Fibroblast of skin of scalp (primary cell): ENCODE measurements at places on chromosomes 2 and 18.

- no peak for DNase-seq
Measured at GRCh38 chr2:179884193-179884592, 22.8 kb upstream of the ZNF385B start.

DNA sequence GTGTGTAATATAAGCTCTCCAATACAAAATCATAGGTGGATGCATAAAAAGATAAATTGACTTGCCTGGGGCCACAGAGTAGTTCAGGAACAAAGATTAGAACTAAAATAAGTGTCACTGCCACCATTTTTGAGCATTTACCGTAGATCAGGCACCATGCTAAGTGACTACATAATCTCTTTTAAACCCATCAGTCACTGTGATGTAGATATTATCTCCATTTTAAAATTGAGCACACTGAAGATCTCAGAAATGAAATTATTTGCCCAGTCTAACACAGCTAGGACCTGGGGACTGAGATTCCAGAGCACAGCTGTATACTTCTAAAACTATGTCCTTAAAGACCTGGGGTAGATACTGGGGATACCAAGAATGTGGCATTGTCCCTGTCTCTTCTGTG, 737.3 kb downstream of the CNTNAP5 start:
- DNase-seq: no peak

- DNase-seq: no peak
Measured at GRCh38 chr18:75677696-75678455, 250.4 kb upstream of the SMIM21 start.

DNA sequence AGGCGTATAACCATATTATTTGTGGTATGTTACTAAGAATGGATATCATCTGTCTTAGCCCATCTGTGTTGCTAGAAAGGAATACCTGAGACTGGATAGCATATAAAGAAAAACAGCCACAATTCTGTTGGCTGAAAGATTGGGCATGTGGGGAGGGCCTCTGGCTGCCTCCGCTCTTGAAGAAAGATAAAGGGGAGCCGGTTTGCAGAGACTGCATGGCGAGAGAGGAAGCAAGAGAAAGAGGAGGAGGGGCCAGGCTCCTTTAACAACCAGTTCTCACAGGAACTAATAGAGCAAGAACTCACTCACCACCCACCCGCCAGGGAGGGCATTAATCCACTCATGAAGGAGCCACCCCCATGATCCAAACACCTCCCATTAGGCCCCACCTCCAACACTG, 29.2 kb upstream of the UXS1 start:
- no peak for DNase-seq

- DNase-seq: no peak
Measured at GRCh38 chr18:24993628-24994027, 358.3 kb downstream of the ZNF521 start.

GRCh38 chr2:207762146-207762545, 7.6 kb downstream of the FZD5 start:
- DNase-seq: no peak

- DNase-seq: no peak
Measured at GRCh38 chr2:65813631-65814173, 381.3 kb upstream of the SPRED2 start.

- DNase-seq: no peak
Measured at GRCh38 chr2:190080527-190081049, 18.1 kb upstream of the MSTN start.

DNA sequence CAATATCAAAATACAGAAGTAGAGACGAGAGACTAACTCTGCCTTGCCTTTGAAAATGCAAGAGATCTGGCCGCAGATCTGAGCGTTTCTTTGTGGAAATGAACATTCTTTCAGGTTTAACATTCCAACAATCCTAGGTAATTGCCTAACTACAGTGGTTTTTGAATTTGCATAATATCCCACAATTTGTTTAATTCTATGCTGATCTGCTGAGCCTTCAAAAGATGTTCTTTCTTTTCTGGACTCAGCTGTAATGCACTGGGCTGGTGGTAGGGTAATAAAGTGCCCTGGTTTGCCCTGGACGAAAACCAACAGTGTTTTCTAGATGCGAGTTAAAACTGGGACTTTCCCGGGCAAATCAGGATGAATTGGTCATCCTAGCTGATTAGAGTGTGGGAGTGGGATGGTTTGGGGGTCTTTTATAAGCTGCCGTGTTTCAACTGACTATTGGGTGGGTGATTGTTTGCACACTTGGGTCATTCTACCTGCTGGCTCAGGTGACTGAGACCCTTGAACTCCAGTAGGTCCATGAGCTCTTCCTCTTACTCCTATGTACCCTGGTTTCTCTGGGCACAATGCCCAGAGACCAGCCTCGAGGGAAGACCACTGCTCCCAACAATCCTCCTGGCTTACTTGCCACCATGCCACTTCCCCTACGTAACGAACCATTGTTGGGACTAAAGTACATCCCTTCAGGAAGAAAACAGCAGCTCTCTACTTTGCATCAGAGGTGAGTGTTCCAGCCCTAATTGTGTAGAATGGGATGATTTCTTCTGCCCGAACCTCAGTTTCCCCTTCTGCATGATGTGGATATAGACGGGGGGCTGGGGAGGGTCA, 3.4 kb upstream of the PAX8 start:
- DNase-seq: peak; percentile 46

DNA sequence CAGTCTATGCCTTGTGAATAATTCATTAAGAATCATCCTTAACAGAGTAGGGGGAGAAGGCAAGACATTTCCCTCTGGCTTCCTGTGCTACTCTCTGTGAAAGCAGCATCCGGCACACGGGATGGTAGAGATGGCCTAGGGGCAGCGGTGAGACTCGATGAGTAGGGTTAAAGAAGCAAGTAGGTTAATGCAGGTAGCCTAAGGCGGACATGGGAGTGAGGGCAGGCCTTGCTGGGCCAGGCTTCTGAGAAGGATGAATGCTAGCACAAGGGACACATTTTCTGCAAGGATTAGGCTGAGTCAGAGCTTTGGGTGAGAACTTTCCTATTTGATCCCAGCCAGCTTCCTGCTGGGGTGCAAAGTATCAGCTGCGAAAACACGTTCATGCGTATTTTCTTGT, 80.8 kb downstream of the NXPH2 start:
- DNase-seq: no peak

DNA sequence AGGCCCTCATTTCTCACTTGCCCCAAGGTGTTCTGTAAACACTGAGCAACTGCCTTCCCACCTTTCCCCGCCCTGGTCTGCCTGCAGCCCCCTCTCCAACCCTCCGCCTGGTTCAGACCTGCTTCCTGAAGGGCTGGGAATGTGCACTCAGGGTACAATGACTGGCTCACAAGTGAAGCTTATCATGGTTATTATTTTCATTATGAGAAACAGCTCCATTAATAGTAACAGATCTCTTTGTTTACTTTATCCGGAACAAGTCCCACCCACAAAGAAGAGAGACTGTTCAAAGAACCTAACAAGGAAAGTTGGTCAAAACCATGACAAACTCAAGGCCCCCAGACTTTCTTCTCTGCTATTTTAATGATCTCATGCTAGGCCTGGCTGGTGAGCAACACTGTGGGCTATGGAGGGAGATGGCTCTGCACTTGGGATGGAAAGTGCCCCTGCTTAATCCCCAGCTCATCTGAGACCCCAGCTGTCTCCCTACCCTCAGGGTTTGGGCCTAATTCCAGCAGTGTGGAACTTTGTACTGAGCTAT, 36.7 kb downstream of the ARHGAP25 start:
- no peak for DNase-seq

GRCh38 chr2:173705656-173706055, 259.5 kb downstream of the SP3 start:
- DNase-seq: no peak

GRCh38 chr2:236239276-236240065, 24.7 kb downstream of the ASB18 start:
- DNase-seq: no peak

DNA sequence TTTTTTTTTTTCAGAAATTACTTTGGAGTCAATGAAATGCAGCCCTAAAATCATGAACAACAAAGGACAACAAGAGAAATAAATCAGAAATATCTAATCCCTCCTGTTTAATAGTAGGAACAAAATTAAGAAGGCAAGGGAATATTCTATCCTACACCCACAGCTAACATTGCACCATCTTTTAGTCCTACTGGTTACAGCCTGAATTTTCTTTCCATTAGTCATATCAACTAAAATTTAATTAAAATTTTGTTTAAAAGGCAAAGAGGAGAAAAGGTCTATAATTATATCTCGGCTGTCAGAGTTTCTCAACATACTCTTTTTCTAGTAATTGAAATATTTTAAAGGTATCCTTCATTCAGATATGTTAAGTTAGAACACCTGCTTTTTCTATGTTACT, 61.9 kb downstream of the DTNA start:
- no peak for DNase-seq

- DNase-seq: no peak
Measured at GRCh38 chr2:24527536-24527935, 36.5 kb downstream of the NCOA1 start.

DNA sequence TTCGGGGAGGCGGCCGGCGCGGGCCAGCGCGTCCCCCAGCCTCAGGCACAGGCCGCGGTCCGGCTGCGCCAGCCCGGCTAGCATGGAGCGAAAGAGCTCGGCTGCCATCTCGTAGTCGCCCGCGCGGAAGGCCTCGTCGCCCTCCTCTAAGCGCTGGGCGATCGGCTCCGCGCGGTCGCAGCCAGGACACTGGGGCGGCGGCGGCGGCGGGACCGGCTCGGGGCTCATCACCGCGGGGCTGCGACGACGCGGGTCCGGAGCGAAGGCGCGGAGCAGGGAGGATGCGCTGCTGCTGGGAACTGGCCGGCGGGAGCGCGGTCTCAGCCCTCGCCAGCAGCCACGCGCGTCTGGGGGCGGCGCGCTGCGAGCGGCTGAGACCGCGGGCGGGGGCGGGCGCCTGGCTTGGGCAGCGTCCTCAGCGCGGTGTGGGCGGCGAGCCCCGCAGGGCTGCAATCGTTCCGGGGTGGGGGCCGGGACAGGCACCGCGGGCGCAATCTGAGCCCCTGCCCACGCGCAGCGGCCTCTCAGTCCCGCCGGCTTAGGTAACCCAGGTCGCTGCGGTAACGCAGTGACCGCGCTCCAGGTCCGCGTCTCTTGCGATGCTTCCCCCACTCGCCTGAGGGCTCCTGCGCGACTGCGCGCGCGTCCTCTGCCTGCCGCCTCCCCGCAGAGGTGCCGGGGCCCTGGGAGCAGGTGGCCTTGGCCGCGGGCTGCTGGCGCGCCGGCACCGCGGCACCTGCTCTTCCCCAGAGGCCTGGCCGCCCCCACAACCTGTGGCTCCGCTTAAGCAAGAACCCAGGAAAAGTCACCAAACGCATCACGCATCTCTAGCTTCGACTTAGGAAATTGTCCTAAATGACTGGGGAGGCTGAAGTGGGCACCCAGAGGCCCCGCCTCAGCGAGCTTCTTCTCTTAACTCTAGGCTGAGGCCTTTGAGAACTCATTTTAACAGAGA, at the start of gene LONRF2:
TSS of gene LONRF2 (minus strand) at position 636 of the 955 bp plus-strand sequence. CDS start at position 228, 408 bp downstream.
- no peak for DNase-seq

DNA sequence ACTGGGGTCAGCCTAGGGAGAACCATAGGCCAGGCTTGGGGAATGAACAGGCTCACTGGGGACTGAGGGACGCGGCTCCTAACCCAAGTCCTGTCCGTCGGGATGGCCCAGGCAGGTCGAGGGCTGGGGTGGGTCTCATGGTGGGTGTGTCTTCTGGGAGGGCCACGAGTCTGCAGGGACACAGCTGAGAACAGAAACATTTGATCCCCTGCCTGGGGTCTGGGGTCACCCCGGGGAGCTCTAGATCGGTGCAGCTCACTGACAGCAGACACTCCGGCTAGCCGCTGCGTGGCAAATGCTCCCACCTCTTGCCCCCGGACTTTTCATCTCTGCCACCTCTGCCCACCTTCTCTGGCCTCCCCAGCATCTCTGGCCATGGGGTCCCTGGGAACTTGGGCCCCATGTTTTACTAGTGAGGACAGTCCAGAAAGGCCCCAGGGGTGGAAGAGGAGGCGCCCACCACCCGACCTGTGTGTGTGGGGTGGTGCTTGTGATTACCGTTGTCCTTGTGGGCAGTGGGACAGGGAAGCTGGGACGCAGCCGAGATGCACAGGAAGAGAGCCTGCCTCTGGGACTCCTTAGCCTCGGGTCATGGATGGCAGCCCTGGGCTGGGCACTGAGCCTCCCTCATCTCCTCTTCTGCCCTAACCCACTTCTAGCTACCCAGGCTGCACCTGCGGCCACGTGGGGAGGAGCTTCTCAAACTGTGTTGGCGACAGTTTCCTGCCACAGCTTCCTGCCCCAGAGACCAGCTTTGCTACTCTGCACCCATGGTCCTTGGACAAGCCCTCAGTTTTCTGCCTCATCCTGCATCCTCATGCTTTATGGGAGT, 4.9 kb downstream of the ZAP70 start:
- no peak for DNase-seq

- no peak for DNase-seq
Measured at GRCh38 chr2:239307921-239308613, 92.8 kb downstream of the HDAC4 start.

DNA sequence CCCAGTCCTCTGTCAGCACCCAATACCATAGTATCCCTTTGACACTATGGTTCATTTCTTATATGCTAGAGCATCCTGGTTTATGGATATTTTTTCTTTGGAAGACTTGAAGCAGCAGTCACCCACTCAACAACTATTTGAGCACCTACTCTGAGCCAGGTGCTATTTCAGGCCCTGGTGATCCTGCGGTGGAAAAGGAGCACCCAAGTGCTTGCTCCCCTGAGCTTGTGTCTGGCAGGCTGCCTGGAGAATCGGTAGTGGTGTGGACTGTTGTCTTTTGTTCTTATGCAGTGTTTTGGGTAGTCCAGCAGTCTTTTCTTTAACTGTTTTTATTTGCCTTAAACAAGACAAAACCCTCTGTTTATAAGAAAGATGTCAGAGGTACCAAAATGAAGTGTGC, 28.9 kb downstream of the NCK2 start:
- DNase-seq: no peak

DNA sequence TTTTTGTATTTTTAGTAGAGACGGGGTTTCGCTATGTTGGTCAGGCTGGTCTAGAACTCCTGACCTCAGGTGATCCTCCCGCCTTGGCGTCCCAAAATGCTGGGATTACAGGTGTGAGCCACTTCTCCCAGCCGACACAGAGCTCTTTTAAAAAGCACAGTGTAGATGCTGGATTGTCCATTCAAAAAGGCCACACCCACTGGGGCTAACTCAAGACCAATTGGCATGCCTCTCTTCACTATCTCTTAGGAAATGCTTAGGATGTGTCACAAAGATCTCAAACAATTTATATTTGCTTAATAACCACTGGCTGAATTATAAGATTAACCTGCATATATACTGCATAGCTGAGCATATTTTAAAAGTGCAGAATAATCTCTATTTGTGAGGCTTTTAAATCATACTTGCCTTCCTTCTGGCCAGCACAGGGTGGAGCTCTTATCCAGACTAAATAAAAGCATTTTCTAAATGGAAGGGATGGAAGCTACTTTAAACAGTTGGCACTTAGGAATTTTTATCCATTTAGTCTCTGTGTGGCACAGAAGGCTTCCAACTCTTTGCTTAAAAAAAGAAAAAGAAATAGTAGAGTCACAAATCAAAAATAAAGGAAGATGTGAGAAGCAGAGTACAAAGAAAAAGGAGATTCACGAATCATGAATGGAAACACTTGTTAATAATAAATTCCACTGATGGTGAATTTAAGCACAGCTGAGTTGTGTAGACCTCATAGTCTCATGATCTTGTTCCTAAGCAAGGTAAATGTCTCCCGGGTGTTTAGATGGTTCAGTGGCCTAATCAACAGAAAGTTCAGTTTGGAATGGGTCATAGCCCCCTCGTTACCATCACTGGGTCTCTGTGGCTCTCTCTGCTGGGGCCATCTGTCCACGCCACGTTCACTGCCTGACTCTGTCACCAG, 22.4 kb downstream of the CRYGD start:
- peak; percentile 7 for DNase-seq
